Caki2 (cell line): ENCODE measurements at places on chromosomes 3 and 15. TPM values are rescaled to one million over a fixed set of nuclear protein-coding genes. Genes with fewer than 3 reads are reported as not detected.

Gene FEZF2
- not detected in 2 replicates for total RNA-seq

DNA sequence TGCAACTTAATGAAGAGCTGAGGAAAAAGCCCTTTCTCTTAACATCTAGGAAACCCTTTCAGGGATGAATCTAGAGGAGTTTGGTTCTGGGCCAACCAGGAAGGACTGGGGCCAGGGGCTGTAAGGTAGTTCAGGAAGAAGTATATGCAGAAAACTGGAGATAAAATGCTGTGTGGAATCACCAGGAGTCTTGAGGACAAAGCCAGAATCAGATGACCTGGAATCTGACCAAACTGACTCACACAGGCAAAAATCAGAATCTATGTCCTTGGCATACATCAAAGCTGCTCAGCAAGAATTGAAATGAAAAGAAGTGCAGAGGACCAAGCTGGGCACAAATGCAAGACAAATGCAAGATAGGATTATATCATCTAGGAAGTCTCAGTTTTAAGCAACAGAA, 59.4 kb upstream of the ATP2C1 start:
- DNase-seq, result no peak

DNA sequence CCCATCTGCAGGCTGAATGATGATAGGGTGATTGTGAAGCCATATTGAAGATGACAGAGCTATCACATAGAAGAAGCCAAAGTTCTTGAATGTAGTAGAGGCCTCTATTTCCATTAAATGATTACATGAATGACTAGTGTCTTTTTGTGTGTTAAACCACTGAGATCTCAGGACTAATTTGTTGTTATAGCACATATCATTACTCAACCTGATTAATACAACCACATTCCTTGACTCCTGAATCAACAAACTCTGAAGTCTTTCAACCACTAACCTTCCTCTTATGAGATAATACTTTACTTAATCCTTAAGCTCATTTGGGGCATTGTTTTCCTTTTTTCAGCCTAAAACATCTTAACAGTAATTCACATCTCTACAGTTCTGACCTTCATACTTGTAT, 564.5 kb upstream of the ADAMTS9 start:
- no peak for DNase-seq

DNA sequence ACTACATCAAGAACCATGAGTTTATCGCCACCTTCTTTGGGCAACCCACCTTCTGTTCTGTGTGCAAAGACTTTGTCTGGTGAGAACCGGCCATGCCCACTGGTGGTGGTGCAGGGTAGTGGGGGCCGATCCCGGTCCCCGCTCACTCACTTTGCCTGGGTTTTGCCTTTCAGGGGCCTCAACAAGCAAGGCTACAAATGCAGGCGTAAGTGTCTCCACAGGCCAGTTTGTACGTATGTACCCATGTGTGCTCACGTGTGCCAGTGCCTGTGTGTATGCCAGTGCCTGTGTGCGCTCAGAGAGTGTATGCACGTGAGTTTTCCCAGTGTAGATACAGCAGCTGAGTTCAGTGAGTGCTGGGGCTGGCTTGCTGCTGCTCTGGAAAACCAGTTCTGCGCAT, 20.5 kb downstream of the PRKCD start:
- no peak for DNase-seq

- DNase-seq, result no peak
Measured at GRCh38 chr3:135216659-135217058, 421.6 kb downstream of the EPHB1 start.

- no peak for DNase-seq
Measured at GRCh38 chr15:63035977-63036376, 6.6 kb upstream of the TPM1 start.

DNA sequence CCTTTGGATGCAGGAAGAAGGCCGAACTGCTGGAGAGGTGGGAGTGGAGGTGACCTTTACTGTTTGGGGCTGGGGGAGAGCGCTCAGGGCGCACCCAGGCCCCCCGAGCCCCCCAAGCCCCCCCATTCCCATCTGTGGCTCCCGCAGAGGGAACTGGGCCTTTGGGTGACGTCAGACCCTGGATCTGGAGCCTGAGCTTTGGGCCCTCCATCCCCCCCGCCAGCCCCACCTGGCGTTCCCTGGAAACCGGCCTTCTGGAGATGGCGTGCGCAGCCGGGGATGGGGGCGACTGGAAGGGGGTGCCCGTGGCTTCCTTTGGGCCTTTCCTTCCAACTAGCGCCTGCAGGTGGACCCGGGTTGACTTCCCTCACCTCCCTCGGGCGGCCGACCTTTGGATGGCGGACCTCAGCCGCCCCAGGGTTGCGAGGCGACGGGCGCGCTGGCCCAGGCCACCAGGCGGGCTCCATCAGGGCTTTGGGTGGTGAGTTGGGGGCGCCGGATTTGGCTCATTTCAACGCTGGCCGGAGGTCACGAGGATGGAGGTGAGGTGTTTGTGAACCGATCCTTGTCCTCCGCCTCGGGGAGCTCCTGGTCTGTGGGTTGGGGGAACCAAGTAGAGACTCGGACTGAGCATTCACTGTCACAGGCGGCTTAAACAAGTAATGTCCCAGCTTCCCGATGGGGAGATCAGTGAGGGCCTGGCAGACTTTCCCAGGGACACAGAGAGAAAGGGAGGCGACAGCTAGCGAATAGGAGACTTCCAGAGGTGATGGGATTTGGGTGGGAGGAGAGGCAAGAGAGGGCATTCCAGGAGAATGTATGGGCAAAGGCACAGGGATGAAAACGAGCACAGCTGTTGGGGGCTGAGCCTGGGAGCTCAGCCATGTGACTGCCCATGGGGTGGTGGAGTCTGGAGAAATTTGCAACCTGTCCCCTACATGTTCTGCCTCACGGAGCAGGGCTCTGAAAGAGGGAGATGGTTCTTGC, 709 bp downstream of the SCAMP5 start:
- DNase-seq, result no peak
